ENCODE measurements at places on chromosomes 6 and 20.

- no peak for DNase-seq
Observed at GRCh38 chr20:56637576-56637975, 8.5 kb downstream of the TFAP2C start.

DNA sequence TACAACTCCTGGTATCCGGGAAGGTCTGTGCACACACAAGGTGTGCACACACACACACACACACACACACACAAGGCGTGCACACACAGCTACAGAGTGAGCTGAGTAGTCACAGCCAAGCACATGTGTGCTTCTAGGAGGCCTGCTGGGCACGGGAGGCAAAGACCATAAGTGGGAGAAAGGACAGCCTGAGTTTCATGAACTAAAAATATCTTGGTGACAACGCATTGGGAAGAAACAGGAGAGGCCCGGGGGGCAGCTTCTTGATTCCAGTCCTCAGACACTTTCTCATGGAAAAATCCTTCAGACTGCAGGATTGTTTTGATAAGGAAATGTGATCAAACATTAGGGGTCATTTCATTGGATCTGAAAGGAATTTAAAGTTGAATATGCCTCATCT is 2.6 kb downstream of the TRAF3IP2 start:
- DNase-seq: no peak

- DNase-seq: peak; percentile 57
Observed at GRCh38 chr6:87472525-87473418, at the start of gene SLC35A1. Gene SLC35A1 (plus strand): TSS chr6:87472974. CDS start chr6:87473004, 30 bp downstream.

GRCh38 chr6:3208775-3209113 is 18.7 kb downstream of the TUBB2B start:
- no peak for DNase-seq

- no peak for DNase-seq
Observed at GRCh38 chr6:134123666-134124208, 71.3 kb upstream of the SLC2A12 start.

- no peak for DNase-seq
Observed at GRCh38 chr6:143912671-143913070, 48.4 kb downstream of the ZC2HC1B start.

- DNase-seq: no peak
Observed at GRCh38 chr6:16184129-16184528, 54.3 kb upstream of the GMPR start.

DNA sequence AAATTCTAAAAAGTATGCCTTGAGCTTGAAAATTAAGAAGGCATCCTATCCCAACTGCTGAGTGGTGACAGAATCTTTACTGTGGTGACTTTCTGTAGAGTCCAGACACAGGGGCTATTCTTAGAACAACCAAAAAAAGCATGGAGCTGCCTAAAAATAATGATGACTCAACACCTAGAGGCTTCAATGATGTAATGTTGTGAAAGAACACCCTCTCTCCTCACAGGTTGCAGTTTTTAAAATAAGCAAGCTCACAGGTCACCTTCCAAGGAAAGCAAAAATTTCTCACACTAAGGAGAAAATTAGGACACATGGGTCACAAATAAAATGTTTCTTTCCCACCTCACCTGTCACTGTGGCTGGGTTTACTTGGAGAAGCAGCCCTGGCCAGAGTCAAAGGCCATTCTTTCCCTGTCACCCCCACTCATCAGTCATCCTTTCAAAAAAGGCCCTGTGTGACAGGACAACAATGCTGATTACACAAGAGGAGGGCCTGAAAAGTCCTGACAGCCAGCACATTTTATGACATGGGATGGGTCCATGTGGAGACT is 53.5 kb downstream of the RCAN2 start:
- no peak for DNase-seq

DNA sequence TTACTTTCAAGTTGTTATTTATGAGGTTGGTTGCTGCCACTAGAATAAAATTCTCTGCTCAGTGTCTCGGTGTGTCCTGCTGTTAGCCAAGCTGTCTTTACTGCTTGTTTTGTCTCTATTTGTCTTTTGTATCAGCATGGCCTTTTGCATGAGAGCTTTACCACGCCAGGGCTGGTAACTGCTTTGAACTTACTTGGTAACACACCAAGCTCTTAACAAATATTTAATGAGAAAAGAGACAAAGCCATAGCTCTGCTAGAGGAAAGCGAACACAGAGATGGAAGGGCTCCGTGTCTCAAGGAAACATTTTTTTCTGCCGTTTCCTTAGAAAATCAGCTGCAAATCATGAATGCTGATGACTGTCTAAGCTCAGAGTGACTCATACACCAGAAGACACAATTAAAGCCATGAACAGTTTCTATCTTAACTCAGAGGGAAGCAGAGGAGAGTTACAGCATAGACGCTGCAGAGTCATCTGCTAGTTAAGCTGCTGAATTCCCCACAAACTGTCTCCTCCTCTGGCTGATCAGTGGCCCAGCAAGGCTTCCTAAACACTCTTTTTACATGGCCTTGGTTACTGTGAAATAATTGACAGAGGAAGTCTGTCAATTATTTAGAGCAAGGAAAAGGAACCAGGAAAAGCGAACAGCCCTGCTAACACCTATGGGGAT is 44.8 kb downstream of the AGPAT4 start:
- peak; percentile 58 for DNase-seq

DNA sequence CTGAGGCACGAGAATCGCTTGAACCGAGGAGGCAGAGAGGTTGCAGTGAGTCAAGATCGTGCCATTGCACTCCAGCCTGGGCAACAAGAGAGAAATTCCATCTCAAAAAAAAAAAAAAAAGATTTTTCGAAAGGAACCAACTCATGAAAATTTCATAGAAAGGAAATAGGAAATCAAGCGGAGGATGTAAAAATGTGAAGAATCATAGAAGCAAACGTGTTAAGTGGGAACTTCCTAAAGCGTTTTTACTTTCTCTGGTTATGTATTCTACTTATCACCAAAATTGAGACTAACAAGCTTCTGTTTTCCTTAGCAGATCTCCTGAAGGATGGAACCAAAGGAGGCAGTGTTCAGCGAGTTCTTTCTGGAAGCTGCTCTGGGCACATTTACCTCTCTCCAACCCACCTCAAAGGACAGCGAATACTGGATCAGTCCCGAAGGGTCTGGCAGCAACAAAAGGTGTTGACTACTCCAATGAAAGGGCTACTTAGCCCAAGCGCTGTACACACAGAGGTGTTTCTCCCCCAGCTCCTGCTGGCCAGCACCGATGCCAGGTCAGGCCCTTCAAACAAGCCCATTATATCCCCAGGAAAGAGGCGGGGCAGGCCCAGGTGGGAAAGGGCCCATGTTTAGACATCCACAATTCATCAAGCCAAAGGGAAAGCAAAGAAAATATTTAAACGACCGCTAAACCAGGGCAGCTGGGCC is 327.5 kb upstream of the JARID2 start:
- no peak for DNase-seq

DNA sequence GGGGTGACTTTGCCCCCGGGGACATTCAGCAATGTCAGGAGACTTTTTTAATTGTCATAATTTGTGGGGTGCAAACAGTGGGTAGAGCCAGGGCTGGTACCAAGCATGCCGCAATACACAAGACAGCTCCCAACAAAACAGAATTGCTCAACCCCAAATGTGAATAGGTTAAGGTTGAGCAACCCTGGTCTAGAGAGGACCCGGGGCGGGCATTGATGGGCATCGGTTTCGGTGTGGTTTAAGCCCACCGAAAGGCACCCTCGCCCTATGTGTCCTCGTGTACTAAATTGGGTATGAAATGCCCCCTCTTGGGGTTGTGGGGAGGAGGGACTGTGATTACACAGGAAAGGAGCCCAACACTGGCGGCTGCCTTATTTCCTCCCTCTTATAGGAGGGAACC is 36.0 kb downstream of the KIAA1755 start:
- no peak for DNase-seq

DNA sequence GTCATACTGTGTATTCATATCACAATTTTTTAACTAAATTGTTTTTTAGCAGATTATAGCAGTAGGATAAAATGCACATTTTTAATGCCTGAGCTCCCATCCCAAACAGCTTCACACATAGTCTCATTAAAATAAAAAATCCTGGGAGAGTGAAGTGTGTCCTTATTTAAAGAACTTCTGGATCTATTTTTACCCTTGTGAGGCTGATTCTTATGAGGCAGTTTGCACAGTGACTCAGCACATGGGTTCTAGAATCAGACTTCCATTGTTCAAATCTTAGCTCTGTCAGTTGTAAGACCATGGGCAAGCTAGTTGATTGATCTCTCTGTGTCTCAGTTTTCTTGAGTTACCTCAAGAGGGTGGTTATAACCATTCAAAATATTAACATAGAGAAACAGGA is 72.3 kb downstream of the MACROD2 start:
- DNase-seq: no peak

DNA sequence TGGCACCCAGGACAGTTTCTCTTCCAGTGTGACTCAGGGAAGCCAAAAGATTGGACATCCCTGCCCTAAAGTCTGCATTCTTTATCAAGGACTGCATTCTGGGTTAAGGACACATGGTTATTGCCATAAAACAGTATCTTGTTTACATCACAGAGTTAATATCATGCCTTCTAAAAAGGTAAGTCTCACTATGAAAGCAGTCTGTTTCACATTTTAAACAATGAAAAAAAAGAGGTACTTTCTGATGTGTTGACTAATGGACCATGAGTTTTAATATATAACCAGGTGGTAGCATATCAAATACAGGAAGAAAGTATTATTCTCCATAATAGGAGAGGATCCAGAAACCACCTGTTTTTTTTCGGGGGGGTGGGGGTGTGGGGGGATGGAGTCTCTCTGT is 93.7 kb downstream of the TIAM2 start:
- DNase-seq: no peak

GRCh38 chr6:168136622-168137021 is 57.6 kb upstream of the FRMD1 start:
- no peak for DNase-seq

DNA sequence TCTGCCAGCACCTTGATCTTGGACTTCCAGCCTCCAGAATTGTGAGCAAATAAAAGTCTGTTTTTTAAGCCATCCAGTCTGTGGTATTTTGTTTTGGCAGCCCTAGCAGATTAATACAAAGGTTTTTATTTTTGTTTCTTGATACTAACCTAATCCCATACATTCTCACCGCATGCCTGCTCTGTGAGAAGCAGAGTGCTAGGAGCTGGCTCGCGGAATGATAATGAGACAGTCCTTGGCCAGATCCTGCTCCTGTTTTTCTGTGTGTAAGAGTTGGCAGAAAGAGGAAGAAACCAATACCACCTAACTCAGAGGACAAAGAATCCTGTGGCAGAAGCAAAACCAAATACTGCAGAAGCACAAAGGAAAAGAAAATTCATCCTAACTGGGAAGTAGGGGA is 82.6 kb downstream of the KIF16B start:
- DNase-seq: peak; percentile 76

DNA sequence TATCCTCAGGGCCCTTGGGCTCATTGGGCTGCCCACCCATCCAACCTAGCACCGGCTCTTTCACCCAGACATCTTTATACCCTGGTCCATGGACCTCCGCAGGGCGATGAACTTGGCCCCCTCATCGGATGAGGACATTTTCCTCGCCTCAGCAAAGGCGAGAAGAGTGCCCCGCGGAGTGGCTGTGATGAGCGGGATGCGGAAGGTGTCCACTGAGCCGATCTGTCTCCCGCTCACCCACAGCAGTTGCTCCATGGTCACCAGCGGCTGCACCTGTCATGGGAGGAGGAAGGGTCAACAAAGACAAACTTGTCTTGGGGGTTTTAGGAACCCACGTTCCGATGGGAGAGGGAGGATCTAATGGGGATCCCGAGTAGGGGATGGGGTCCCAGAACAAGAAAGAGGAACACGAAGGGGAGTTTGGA is 690 bp downstream of the NEU1 start:
- no peak for DNase-seq

DNA sequence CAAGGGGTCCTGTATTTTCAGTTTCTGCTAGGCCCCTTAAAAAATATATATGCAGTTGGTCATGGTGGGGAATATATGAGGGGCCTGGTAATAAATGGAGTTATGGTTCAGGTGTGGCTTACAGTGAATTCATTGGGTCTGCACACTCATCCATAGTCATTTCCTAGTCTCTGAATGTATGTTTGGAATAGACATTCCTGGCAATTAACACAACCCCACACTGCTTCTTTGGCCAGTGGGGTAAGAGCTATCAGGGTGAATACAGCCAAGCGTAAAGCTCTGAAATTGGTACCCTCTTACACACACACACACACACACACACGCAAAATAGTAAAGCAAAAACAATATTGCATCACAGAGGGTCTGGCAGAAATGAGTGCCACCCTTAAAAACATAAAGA is 56.5 kb downstream of the QRSL1 start:
- no peak for DNase-seq

- no peak for DNase-seq
Observed at GRCh38 chr20:57872816-57873409, 163.1 kb upstream of the PMEPA1 start.

DNA sequence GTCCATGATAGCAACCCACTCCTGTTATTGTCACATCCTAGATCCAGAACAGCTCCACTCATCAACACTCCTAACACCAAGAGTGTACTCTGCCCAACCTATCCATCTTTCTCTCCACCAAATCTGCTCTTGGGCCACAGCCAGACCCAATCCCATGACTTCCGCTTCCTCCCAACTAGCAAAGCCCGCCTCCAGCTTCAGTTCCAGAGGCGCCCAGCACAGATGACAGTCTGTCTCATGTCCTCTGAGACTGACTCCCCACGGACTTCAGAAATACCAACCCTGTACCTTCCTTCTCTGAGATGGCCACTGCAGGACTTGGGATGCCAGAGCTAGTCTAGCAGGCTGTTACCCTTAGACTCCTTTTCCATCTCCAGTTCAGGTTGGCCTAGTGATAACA is 48.6 kb downstream of the DTNBP1 start:
- no peak for DNase-seq

DNA sequence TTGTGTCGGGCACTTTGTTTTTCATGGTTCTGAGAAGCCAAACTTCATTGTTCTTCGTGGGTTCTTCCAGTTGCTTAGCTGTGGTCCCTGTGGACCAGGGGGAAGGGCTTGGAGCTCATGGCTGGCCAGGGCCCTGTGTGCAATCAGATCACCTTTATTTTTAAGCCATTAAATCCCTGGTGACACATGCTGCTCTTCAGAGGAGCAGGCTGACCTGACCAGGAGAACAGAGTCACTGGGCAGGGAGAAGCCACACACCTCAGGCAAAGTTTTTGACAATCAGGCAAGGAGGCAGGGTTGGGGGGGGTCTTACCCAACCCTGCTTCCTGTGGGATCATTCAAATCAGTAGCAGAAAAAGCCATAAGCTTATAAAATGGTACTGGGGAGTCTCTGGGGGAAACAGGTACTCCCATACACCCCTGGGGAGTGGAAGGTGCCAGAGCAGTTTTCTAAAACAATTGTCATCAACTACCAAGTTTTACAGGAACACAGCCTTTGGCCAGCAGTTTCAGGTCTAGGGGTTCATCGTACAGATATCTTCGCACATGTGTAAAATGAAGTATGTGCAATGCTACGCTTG is 37.0 kb upstream of the PREX1 start:
- DNase-seq: no peak

DNA sequence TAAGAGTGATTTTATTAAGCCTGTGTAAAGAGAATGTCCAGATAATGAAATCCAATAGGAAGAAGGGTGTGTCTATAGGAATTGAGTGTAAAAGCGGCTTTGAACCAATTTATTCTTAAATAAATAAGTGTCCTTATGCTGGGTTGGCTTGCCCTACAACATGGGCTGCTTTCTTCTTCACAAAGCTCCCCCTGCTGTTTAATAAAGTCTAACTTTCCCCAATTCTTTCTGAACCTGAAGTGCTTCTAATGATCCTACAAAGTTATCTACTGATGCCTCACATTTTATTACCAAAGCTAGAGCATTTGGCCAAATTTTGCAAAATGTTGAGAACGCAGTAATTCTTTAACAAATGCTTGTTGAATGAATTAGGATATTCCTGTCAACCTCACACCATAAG is 36.3 kb upstream of the SIRT5 start:
- DNase-seq: peak; percentile 30

- no peak for DNase-seq
Observed at GRCh38 chr20:61956396-61957342, 109.0 kb downstream of the TAF4 start.
